Tibial nerve (tissue), 4 donors: ENCODE measurements at places on chromosomes 6 and 20. TPM values are rescaled to one million over a fixed set of nuclear protein-coding genes. Genes with fewer than 3 reads are reported as not detected.

- DNase-seq, result no peak
- no peak overlapping the region for H3K27ac ChIP-seq
- H3K4me1 ChIP-seq, result no peaks in the 10 kb centered on the region
- no peak overlapping the region for H3K4me3 ChIP-seq
- H3K36me3 ChIP-seq, result no peaks in the 10 kb centered on the region
Measured at GRCh38 chr6:74505391-74505790, 700.5 kb downstream of the COL12A1 start.

The TRIM15 gene
- total RNA-seq, result not detected

DNA sequence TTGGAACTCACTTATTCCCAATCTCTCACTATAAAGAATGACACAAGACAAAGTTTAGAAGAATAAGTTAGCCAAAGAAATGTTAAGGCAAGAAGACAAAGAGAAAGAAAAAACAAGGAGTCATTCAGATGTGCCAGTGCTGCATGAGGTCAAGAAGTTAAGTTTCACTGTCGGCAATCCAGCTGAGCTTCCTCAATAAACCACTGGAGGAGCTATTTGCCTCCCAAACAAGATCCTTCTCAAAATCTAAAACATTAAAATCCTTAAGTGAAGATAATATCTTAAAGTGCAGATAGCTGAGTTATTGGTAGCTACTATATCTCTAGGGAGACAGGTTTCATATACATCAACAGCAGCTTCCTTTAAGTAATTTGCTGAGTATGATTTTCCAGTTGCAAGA, 512.3 kb downstream of the HDGFL1 start:
- no peak overlapping the region for H3K4me3 ChIP-seq
- H3K36me3 ChIP-seq, result no peaks in the 10 kb centered on the region
- no peak overlapping the region for H3K27ac ChIP-seq
- no peaks in the 10 kb centered on the region for H3K27me3 ChIP-seq

The SMPD2 gene
- total RNA-seq, result 12.6 TPM

The TPX2 gene
- total RNA-seq, result 2.7 TPM

DNA sequence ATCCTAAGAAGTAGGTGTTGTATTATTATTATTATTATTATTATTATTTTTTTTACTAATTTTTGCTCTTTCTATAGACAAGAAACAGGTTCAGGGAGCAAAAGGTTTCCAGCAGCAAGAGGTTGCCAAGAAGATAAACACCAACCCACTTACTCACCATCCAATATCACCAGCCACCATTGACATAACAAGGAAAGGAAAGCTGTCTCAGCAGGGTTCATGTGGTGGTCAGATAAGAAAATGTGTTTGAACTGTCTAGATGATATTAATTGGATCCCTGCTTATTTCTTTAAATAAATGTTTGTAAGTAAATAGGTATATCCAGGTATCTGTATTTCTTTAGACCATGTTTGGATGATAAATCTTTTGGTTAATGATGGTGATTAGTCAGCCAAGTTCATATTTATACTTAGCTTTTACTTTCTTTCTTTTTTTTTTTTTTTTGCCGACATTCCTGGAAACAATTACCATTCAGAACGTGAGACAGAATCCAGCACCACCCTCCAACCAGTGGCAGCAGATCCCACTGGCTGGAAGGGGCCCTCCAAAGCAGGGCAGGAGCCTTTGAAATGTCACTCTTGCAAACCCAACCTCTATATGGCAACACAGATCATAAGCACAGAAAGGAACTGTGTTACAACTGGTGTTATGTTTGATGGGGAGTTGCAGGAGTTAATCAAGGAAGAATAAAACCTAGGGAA, 139.2 kb upstream of the ECI2 start:
- no peak for DNase-seq
- H3K4me1 ChIP-seq, result no peaks in the 10 kb centered on the region
- H3K36me3 ChIP-seq, result no peaks in the 10 kb centered on the region
- no peaks in the 10 kb centered on the region for H3K27me3 ChIP-seq
- no peak overlapping the region for H3K27ac ChIP-seq
- no peak overlapping the region for H3K4me3 ChIP-seq

- no peak overlapping the region for H3K27ac ChIP-seq
- DNase-seq, result no peak
- H3K27me3 ChIP-seq, result no peaks in the 10 kb centered on the region
- H3K36me3 ChIP-seq, result no peaks in the 10 kb centered on the region
- no peaks in the 10 kb centered on the region for H3K4me1 ChIP-seq
Measured at GRCh38 chr6:1481286-1481685, 91.9 kb downstream of the FOXF2 start.

GRCh38 chr6:35092362-35093117, 48.6 kb downstream of the TCP11 start:
- no peak overlapping the region for H3K27ac ChIP-seq
- peaks cover 1% of the 10 kb centered on the region for H3K36me3 ChIP-seq
- H3K4me3 ChIP-seq, result no peak overlapping the region
- no peaks in the 10 kb centered on the region for H3K4me1 ChIP-seq
- DNase-seq, result no peak
- no peaks in the 10 kb centered on the region for H3K27me3 ChIP-seq

DNA sequence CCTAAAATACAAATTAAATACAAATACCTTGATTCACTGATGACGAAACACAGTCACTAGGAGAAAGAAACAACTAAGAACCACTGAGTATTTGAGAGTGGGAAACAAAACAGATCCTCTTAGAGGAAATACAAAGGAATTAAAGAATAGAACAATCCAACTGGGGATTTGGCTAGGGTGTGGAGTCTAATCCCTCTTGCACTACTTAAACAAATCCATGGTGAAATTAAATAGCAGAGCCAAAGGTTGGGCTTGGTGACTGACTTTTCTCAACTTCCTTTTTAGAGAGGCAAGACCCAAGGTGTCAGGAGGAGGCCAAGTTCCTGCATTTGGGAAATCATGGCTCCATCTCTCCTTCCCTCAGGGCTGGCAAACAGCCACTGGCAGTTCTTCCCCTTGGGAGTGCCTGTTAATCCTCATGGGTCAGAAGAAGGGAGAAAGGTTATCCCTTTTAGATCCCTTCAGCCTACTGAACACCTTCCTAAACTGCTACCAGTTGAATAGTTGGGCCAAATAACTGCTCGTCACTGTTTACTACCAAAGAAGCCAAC, 101.2 kb upstream of the TRAF3IP2 start:
- H3K27ac ChIP-seq, result no peak overlapping the region
- no peaks in the 10 kb centered on the region for H3K27me3 ChIP-seq
- H3K4me1 ChIP-seq, result peaks cover 9% of the 10 kb centered on the region
- DNase-seq, result no peak

DNA sequence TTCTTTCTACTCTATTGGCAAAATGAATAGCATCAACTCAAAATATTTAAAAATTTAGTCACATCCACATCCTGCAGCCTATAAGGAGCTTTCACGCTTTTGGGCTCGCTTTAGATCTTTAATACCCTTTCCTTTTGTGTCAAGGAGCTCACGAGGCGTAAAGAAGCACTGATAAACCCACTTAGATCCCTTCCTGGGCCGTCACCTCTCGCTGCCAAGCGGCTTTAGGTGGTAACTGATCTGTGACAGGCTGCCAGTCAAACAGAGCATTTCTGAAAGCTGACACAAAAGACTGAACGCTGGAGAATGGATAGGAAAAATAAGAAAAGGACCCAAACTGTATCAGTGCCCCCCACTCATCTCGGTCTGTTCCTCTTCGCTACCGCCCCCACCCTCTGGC, 385.7 kb upstream of the MMS22L start:
- DNase-seq, result no peak
- H3K36me3 ChIP-seq, result no peaks in the 10 kb centered on the region
- H3K4me3 ChIP-seq, result peak overlapping the region; percentile 14
- no peak overlapping the region for H3K27ac ChIP-seq
- H3K27me3 ChIP-seq, result no peaks in the 10 kb centered on the region

The SLC12A5 gene
- total RNA-seq, result not detected

- no peak for DNase-seq
- H3K27me3 ChIP-seq, result no peaks in the 10 kb centered on the region
- H3K4me1 ChIP-seq, result no peaks in the 10 kb centered on the region
- H3K27ac ChIP-seq, result no peak overlapping the region
- H3K36me3 ChIP-seq, result no peaks in the 10 kb centered on the region
- no peak overlapping the region for H3K4me3 ChIP-seq
Measured at GRCh38 chr20:19341348-19342053, 129.1 kb downstream of the SLC24A3 start.

The ALDH8A1 gene
- 4.2 TPM for total RNA-seq

GRCh38 chr20:17645546-17646208, 36.4 kb downstream of the RRBP1 start:
- peaks cover 43% of the 10 kb centered on the region for H3K4me1 ChIP-seq
- H3K27me3 ChIP-seq, result no peaks in the 10 kb centered on the region
- no peak for DNase-seq
- H3K36me3 ChIP-seq, result no peaks in the 10 kb centered on the region
- H3K27ac ChIP-seq, result no peak overlapping the region

The SNX5 gene
- 128 TPM for total RNA-seq

- no peaks in the 10 kb centered on the region for H3K36me3 ChIP-seq
- H3K27ac ChIP-seq, result peak overlapping the region; percentile 57
- no peak overlapping the region for H3K4me3 ChIP-seq
Measured at GRCh38 chr6:158060455-158061360, 79.0 kb downstream of the SYNJ2 start.

The C6orf132 gene
- 0.22 TPM for total RNA-seq

DNA sequence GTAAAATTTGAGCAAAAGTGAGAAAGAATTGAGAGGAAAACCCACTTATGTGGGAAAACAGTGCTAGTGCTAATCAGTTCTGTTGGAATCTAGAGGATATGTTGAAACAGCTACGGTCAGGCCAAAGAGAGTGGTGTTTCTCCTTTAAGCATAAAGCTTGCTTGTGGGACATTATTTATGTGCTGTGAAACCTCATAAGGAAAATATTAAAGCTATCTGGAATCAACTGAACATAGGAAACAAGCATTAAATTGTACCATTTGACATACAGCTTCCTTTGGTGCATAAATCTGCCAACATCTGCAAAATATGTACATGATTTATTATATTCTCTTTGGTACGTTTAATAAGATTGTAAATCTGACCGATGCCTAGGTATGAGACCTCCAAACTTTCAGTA, 182.5 kb upstream of the PDE10A start:
- peaks cover 9% of the 10 kb centered on the region for H3K27me3 ChIP-seq
- H3K36me3 ChIP-seq, result no peaks in the 10 kb centered on the region
- no peaks in the 10 kb centered on the region for H3K4me1 ChIP-seq
- no peak overlapping the region for H3K27ac ChIP-seq
- no peak overlapping the region for H3K4me3 ChIP-seq

GRCh38 chr20:41444821-41445220, 78.2 kb upstream of the EMILIN3 start:
- no peaks in the 10 kb centered on the region for H3K27me3 ChIP-seq
- H3K27ac ChIP-seq, result no peak overlapping the region
- H3K4me1 ChIP-seq, result no peaks in the 10 kb centered on the region
- H3K4me3 ChIP-seq, result no peak overlapping the region
- H3K36me3 ChIP-seq, result peaks cover 11% of the 10 kb centered on the region

DNA sequence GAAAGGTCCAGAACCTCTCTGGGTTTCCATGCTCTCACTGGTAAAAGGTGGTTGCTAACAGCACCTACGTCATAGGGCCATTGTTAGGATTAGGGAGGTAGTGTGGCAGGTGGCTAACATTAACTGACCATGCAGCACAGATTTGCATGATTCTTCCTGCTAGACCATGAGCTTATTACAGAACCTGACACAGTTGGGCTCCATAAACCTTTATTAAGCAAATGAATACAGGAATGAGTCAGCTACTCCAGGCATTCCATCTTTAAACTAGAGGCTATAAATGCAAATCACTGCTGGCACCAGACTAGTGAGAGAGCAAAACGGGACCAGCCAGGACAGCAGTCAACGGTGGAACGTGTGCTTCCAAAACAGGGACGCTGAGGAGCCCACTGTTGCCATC, 440.1 kb downstream of the PTPRT start:
- no peaks in the 10 kb centered on the region for H3K36me3 ChIP-seq
- no peak for DNase-seq
- no peaks in the 10 kb centered on the region for H3K27me3 ChIP-seq
- no peak overlapping the region for H3K27ac ChIP-seq
- H3K4me1 ChIP-seq, result no peaks in the 10 kb centered on the region

GRCh38 chr6:39518221-39518620, 195.7 kb upstream of the KCNK16 start:
- no peak for DNase-seq
- peaks cover 9% of the 10 kb centered on the region for H3K4me1 ChIP-seq
- no peak overlapping the region for H3K27ac ChIP-seq
- no peaks in the 10 kb centered on the region for H3K27me3 ChIP-seq
- H3K36me3 ChIP-seq, result no peaks in the 10 kb centered on the region

The DLK2 gene
- total RNA-seq, result 3.5 TPM

- no peaks in the 10 kb centered on the region for H3K4me1 ChIP-seq
- no peaks in the 10 kb centered on the region for H3K27me3 ChIP-seq
- no peak overlapping the region for H3K27ac ChIP-seq
Measured at GRCh38 chr6:8947900-8948299, 512.6 kb upstream of the SLC35B3 start.

DNA sequence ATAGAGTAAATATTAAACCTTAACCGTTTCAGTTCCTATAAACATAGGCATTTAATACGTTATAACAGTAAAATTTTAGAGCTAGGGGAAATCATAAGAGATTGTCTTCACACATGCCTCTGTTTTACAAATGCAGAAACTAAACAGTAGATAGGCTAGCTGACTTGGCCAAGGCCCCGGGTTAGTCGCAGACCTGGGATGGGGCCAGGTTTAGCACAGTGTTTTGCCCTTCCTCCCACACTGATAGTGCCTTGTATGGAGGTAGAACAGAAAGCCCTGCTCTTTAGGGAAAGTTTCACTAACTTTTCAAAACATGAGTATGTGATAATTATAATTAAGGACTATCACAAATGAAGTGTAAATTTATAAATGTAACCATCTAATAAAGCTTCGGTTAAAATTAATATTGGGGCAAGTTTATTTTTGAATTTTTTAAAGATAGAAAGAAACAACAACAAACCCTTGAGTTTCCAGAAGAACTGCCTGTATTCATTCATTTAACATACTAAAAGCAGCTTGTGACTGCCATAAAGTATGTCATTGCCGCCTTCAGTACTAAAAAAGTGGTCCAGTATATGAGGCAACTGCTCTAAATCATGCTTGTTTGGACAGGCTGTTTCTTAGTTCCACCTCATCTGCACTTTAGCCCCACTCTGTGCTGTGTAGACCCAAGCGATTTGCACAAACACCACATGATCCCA, 62.5 kb upstream of the LOC128125822 start:
- H3K27ac ChIP-seq, result no peak overlapping the region
- no peaks in the 10 kb centered on the region for H3K36me3 ChIP-seq
- no peak overlapping the region for H3K4me3 ChIP-seq
- H3K4me1 ChIP-seq, result no peaks in the 10 kb centered on the region
